Thymus (tissue), 14 donors: ENCODE measurements at places on chromosomes 12 and 14.

GRCh38 chr12:62103748-62104147 lies 156.5 kb upstream of the USP15 start:
- no peak for DNase-seq

- DNase-seq: no peak
These were observed 17.7 kb upstream of the ITPK1 start for GRCh38 chr14:93133464-93133863.

GRCh38 chr12:119089380-119090013 lies 89.2 kb upstream of the HSPB8 start:
- DNase-seq: no peak

DNA sequence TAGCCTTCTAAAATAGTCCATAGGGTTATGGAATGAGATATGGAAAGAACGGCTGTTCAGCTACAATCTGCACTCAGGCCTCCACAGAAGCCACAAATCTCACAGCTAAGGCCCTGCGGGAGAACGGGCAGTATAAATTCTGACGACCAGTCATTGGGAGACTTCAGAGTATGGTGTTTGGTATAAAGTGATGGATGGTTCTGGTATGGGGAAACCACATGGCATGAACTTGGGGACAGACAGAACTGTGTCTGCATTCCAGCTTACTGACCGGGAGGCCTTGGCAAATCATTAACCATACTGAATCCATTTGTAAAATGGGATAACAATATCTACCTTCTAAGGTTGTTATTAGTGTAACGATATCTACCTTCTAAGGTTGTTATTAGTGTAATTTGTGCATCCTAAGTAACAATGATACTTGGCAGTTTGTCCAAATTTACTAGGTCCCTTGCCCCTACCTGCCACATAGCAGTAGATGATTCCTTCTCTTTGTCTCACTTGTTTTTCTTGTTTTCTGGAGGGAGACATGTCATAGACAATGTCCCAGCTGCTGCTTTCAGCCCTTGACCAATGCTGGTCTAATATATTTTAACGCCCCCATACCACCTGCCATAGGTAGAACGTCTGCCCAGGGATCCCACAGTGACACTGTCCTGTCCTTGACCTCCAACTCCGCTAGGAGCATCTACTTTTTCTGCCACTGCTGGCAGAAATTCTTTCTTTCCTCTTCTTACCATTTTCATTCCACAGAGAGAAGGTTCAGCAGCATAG lies 6.8 kb downstream of the CDKL1 start:
- DNase-seq: no peak

DNA sequence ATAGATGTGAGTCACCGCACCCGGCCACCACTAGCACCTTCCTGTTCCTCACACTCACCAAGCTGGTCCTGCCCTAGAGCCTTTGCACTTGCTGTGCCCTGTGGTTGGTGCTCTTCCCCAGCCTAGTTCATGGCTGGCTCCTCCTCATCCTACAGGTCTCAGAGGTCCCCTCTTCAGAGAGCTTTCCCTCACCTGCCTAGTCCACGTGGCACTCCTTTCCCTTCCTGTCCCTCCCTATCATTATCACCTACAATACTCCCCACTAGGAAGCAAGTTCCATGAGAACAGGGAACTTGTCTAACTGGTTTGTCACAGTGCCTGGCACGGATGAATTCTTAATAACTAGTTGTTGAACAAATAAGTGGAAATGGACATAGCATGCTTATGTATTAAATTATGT lies 24.0 kb upstream of the TMED10 start:
- no peak for DNase-seq

DNA sequence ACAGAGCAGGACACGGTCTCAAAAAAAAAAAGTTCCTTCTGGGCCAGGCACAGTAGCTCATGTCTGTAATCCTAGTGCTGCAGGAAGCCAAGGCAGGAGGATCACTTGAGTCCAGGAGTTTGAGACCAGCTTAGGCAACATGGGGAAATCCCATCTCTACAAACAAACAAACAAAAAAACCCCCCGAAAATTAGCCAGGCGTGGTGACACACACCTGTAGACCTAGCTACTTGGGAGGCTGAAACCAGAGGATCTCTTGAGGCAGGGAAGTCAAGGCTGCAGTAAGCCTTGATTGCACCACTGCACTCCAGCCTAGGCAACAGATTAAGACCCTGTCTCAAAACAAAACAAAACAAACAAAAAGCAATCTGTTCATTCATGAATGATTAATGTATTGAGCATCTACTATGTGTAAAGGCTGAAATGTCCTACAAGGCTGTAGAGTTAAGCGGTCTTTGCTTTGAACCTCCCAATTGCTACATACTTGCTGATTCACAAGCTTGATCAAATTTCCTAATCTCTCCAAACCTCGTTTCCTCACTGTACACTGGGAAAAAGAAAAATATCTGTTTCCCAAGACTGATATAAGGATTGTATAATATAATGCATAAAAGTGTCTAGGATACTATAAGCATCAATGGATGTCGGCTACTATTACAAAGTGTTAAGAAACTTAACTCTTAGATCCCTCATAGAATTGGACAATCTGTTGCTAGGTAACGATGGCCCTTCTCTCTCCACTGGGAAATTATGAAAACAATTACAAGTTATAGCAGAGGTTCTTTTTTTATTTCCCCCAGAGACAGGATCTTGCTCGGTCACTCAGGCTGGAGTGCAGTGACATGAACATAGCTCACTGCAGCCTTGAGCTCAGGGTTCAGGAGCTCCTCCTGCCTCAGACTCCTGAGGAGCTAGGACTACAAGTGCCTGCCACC lies 7.9 kb upstream of the RILPL2 start:
- DNase-seq: no peak

DNA sequence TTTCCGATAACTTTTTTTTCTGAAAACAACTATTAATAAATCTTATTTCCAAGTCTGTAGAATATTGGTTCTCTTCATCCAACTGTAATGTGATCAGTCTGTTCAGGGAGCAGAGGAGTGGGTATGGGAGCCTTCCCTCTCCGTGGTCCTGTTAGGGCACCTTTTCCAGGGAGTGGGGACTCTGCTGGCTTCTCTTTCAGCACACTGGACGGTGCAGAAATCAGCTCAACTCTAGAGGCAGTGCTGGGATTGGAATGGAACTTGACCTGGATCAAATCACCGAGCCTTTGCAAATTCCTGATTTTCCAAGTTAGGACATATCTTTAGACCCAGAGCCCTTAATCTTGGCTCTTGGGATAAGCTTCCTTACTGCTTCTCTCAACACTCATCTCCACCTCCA lies 630.4 kb downstream of the DIO2 start:
- no peak for DNase-seq

- no peak for DNase-seq
These were observed 9.0 kb upstream of the NKX2-1 start for GRCh38 chr14:36529062-36529461.

GRCh38 chr12:109309381-109310246 lies 530 bp upstream of the FOXN4 start:
- DNase-seq: no peak

DNA sequence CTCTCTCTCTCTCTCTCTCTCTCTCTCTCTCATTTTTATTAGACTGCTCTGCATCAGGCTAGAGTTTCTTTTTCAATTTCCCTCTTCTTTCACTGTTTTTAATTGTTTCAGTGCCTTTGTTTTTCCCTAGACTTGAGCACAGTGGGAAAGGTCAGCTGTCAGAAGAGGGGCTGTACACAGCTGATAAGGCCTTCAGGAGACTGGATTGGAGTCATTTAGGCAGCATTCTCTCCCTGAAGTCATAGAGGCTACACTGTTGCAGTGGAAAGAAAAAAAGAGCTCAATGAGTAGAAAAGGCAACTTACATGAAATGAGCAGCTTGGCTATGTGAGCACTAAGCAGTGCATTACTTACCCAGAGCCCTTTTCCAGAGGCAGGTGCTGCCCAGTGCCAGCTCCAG lies 456.9 kb downstream of the NRXN3 start:
- DNase-seq: no peak

DNA sequence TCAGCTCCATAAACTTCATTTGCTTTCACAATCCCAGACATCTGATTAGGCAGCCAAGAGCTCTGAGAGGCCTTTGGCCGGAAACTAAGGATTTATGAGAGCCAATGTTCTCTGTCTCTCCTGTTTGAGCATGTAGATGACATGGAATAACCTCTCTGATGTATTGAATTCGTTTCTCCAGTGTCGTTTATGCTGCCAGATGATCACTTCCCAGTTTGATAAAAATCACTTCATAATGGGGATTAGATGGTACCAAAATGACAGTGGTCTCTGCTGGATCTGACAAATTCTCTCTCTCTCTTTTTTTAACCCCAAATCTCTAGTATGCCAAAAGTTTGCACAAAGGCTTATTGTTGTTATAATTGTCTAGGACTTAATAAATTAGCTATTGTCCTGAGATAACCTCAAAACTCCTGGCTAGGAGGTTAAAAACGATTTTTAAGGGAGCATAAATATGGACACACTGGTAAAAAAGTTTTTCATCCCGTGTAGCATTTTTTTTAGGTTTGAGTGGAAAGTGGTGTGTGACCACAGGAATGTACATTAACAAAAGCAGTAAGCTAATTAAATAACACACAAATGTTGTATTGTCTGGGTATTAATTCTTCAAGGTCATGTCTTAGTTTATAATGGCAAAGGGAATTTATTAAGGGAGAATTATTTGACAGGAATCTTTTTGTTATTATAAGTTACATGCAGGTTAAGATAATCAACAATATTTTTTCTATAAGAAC lies 82.6 kb upstream of the USP44 start:
- no peak for DNase-seq

DNA sequence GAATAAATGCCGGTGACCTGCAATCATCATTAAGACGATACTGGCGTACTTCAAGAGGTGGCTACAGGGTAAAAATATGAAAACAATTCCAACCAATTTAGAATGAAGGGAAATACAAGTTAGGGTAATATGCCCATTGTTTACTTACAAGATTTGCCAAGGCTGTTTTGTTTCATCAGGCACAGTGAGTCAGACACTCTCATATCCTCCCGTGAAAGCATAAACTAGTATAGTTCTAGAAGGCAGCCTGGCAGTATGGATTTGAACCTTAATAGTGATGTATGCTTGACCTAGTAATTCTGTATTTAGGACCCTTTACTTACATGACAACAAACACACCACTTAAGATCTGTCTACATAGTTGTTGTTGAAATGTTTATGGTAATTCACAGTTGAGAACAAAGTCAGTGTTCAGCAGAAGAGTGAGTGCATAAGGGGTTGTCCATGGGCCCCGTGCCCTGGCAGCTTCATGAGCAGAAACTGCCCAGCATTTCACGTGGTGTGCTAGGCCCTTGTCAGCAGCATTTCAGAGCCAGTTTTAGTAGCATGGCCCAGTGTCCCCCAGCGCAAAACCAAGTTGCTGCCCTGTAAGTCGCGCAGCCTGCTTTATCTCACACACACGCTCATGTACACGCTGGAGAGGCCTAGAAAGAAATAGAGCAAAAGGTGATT lies 80.8 kb downstream of the EP400 start:
- DNase-seq: no peak

DNA sequence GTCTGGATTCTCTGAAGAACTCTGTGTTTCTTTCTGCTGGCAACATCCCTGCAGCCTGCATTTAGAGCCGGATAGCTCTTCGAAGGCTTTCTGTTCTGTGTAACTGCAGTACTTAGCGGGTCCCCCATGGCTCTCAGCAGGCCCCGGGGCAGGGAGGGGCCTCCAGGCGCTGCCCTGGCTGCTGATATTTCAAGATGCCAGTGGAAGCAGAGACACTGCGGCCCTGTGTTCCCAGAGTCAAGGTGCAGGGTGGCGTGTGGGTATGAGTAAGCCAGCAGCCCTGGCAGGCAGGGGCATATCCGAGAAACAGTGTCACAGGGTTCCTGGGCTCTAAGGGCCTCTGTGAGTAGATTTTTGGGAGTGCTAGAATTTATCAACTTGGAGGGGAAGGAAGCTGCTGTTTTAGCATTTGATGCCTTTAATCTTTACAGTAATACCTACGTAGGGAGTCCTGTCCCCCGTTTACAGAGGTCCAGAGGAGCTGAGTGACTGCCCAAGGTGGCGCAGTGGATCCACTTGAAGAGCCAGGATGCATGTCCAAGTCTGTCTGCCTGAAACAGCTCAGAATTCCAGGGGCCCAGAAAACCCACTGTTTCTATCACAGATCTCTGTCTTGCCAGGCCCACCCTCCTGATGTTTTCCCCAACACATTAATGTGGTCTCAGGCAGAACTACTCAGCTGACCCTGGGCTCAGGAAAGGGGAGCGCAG lies 16.2 kb downstream of the ESRRB start:
- no peak for DNase-seq

DNA sequence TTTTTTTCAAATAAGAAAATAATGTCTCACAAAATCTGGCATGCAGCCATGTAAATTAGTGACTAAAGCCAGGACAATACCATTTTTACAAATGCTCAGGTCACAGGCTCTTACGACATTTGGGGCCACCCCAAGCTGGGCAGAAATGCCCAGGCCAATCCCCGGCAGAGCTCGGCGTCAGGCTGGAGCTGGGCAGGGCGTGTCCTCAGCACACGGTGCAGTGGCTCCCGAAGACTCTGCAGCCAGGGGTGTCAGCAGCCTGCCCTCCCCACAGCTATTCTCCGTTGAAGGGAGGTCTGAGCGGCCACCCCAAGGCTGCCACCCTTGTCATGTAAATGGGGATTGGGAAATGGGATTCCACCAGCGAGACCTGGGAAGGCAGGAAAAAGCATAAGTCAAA lies 158.6 kb downstream of the DICER1 start:
- DNase-seq: no peak

- no peak for DNase-seq
These were observed 33.6 kb upstream of the TDRD9 start for GRCh38 chr14:103894723-103895059.
